ENCODE measurements at places on chromosomes 3 and 15.

- no peak for DNase-seq
Measured at GRCh38 chr15:91243826-91244225, 143.8 kb downstream of the SV2B start.

GRCh38 chr15:53569751-53570480, 189.5 kb downstream of the WDR72 start:
- DNase-seq, result no peak

DNA sequence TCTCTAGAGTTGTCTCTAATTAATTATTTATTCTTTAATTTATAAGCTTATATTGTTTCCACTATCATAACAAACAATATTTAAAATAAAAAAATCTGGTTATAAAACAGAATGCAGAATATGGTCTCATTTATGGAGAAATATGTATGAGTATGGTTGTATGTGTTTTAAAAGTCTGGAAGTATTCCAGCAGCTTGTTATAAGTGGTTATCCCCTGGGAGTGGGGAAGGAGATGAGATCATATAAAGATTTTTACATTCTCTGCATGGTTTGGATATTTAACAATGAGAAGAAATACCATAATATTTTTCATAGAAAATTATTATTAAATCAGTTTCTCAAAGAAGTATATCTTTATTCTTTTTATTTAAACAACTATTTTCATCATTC, 135.4 kb upstream of the MB21D2 start:
- no peak for DNase-seq

DNA sequence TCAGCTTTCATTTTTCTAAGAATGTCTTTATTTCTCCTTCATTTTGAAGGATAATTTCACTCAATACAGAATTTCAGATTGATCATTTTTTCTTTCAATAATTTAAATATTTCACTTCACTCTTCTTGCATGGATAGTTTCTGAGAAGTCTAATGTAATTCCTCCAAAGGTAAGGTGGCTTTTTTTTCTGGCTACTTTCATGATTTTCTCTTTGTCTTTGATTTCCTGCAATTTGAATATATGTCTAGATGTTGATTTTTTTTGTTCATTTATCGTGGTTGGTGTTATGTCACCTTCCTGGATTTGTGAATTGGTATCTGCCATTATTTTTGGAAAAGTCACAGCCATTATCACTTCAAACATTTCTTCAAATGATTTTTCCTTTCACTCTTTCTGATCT, 14.6 kb upstream of the MCF2L2 start:
- no peak for DNase-seq

DNA sequence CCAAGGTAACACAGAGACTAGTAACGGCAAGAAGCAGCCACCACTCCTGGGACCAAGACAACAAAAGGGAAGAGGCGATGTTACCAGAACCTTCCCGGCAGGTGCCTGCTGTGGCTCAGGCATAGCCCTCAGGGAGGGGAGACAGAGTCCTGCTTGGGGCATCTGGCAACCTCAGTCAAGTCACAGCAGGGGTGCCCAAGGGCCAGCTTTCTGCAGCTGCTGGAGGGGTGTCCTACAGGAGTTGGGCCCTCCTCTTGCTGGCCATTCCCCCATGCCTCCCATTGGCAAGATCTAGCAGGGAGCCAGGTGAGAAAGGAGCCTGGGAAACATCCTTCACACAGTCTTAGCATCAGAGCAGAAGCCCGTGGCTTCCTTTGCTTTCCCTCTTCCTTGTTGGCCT, 197.3 kb upstream of the IL12A start:
- DNase-seq, result no peak

DNA sequence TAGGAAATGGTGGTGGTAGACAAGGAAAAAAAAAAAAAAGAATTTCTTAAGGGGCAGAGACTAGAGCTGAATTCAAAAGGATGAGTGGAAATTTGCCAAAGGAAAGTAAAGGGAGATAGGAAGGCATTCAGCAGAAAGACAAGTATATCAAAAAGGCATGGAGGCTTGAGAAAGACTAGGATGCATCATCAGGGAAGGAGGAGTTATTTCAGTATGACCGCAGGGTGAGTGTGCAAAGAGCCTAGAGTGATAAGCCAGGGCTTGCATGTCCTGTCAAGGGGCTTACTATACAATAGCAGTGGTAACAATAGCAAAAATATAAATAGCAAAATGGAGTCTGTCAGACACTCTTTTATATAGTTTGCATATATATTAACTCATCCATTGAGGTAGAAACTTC, 112.0 kb downstream of the FRMD4B start:
- DNase-seq, result no peak

GRCh38 chr15:98812716-98813446, 164.5 kb downstream of the IGF1R start:
- no peak for DNase-seq

- DNase-seq, result no peak
Measured at GRCh38 chr3:143811602-143812001, 36.7 kb downstream of the SLC9A9 start.

GRCh38 chr3:178205740-178206139, 330.5 kb upstream of the KCNMB2 start:
- no peak for DNase-seq

DNA sequence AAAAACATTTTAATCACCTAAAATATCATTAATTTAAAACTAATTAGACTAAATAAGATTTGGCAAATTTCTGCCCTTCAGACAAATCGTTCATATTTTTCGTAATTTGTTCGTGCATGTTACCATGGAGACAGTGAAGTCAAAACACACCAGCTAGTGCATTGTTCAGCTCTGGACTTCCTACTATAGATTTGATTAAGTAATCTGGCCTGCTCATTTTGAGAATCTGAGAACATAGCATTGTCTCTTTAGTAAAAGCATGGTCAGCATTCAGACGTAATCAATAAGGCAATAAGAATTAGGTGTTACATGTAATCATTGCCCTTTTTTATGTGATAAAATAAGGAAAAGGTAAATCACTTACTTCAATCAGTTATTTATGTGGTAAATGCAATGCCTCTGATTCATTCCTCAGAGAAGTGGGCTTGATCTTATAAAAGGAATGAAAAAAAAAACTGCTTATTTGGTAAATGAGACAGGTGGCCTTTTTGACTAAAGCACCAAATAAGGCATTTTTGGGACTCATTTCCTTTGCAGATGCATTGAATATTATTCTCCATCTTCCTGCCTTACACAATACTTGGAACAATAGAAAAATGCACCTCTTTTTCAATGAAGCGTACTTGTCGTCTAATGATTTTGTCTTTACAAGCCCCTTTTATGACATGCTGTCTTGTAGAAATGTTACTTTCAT, 84.5 kb upstream of the FNDC3B start:
- DNase-seq, result no peak

DNA sequence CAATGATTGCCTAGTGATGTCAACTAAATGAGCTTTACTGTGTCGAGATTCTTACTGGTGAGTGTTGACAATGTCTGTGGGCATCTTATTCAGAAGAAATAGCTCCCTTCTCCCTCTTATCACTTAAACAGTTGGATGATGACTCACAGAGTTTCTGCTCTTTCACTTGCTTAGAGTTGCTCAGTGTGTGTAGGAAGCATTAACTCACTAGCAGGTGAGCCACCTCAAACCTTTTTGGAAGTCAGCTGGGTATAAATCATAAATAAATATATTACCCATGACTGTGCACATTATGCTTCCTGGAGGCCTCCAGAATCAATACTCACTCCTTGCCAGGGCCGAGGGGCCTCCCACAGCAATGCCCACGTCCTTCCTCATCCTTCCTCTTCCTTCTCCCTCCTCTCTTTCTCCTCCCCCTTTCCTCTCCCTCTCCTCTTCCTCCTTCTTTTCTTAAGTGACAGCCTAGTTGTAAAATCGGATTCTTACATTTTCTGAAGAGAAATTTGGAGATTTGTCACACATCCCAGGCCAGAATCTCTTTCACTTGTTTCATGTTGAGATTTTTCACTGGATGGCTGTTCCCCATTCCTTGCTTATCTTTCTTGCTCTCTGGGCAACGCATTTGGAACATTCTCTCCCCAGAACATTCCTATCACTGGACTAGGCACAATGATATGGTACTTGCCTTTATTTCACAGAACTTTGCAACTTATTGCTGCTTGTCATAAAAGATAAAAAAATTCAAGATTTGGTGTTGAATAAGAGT, 17.5 kb downstream of the SHC4 start:
- DNase-seq, result no peak

DNA sequence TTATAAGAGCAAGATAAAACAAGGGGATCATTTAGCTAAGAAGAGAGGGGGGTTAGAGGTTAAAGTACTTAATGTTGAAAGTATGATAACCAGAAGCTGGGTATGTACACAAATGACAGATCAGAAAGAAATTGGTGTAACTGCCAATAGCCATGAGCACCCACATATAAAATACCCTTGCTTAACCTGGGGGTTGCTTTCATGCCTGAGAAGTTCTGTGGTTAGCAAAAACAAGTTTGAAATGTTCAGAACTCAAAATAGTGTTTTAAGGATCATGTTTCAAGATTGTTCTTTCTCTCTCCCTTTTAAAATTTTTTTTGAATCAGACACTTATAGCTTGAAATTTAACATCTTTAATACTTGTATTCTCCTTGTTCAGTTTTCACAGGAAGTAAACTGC, 321.4 kb upstream of the GBE1 start:
- DNase-seq, result no peak

GRCh38 chr3:140164156-140164555, 229.2 kb downstream of the CLSTN2 start:
- no peak for DNase-seq

DNA sequence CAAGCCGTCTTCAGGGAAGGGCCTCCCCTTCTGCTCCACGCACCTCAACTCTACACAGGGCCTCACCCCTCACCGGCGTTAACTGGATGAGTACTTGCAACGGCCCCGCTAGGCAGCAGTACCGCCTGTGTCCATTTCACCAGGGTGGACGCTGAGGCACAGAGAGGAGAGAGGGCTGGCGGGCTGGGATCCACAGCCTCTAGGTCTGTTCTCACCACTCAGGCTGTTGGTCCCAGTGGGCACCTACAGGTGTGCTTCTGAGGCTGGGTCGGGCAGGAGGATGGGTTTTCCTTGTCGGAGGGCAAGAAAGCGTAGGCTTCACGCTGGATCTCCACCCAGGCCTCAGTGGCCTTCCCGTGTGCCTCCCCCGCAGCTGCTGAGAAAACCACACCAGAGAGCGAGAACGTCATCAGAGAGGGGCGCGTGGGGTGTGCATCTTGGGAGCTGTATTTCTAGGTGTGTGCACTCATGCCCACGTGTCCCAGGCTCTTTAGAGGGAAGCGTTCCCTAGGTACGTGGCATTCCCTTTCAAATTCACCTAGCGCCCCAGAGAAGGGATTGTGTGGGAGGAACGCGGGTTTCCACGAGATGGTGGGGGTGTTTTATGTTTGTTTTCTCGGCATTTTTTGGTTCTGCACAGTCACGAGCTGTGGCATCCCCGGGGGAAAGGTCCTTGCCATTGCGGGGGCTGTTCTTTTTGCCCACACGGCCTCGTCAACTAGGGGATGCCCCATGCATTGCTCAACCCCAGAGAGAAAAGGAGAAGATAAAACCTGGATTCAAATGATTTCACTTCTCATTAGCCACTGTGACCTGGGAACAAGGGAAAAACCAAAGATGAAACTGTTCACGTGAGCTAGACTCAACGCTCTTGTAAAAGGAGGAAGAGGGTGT, 67.7 kb downstream of the MGLL start:
- no peak for DNase-seq

- DNase-seq, result no peak
Measured at GRCh38 chr15:77546870-77547269, 85.8 kb downstream of the LINGO1 start.

- no peak for DNase-seq
Measured at GRCh38 chr3:48367201-48367600, 4.8 kb upstream of the FBXW12 start.

- DNase-seq, result no peak
Measured at GRCh38 chr3:47161983-47162696, 1.8 kb downstream of the SETD2 start.

DNA sequence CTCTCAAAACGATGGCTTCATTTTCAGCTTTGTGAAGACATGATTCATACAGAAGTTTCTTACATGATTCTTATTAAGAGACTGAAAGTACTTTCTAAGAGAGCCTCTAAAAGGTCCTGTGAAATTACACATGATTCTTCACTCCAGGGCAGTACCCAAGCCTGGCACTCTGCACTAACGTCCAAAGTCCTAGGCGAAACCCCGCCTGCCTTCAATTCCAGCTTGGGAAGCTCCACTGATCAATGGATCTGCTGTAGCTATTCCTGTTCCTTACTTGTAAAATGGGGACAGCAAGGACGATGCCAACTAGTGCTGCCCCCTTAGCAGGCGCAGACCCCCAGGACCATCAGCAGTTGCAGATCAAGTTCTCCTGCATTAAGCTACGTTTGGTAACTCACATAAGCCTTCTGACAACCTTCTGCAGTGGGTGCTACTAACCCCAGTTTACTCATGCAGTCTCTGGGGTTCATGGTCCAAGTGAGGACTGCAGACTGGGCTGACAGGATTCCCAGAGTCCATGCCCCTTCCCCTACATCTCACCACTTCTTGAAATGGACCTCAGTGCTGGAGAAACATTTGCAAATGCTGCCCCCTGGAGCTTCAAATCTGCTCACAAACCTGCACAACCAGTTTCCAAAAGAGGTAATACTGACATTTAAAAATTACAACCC, 10.6 kb downstream of the CHCHD4 start:
- no peak for DNase-seq

DNA sequence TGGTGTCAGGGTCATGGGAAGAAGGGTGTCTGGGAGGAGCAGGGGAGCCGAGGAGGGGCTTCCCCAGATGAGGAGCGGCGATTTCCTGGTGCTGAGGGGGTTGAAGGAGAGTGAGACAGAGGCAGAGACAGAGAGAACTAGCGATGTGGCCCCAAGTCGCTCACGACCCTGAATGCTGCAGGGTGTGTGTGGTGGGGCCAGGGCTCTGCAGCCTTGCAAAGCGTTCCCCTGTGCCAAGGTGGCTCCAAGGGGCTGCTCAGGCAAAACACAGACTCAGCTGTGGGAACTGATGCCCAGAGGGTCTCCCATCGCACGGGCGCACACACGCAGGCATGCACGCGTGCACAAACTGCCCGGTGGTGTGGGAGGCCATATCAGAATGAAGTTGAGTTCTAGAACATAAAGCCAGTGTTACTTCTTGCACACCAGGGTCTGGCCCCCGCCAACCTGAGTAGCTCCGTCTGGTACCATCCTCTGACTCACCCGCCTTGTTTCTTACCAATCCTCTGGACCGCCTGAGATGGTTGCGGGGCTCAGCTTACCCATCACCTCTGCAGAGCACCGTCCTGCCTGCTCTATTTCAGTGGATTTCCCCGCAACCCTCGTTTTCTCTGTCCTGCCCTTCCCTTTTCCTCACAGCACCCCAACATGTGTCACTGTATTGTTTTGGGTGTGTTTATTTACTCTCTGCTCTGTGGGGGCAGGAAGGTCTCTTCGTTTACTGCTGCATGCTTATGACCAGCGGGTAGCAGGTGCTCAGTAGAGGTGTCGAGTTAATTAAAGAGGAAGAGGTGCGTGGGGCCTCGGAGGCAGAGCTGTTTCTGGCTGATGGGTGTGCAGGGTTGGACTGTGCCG, 4.5 kb downstream of the MELTF start:
- no peak for DNase-seq

DNA sequence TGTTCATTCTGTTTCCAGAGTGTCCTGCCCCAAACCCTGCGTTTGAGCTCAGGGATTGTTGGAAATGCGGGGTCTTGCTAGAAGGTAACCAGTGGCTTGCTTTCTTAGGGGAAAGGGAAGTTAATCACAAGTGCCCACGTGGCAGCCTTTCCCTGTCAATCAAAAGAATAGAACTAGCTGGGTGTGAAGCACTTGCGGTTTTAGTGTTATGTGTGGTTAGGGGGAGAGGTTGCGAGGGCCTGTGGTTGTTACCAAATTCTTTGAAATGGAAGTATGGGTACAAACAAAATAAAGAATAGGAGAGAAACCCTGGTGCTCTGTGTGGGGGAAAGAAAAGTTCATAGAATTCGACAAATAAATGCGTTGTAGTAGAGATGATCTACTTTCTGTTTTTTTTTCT, 67.6 kb downstream of the FNDC3B start:
- DNase-seq, result no peak

- DNase-seq, result no peak
Measured at GRCh38 chr3:35484929-35485530, 154.3 kb upstream of the ARPP21 start.
